ENCODE measurements at places on chromosomes 13 and 19. TPM values are rescaled to one million over a fixed set of nuclear protein-coding genes. Genes with fewer than 3 reads are reported as not detected.

BAX gene
- total RNA-seq = 23.3 TPM

KASH5 gene
- not detected for total RNA-seq

DZIP1 gene
- 16.9 TPM for total RNA-seq

UPK1A gene
- not detected for total RNA-seq

TMEM190 gene
- not detected for total RNA-seq

CYP4F2 gene
- not detected for total RNA-seq

DNA sequence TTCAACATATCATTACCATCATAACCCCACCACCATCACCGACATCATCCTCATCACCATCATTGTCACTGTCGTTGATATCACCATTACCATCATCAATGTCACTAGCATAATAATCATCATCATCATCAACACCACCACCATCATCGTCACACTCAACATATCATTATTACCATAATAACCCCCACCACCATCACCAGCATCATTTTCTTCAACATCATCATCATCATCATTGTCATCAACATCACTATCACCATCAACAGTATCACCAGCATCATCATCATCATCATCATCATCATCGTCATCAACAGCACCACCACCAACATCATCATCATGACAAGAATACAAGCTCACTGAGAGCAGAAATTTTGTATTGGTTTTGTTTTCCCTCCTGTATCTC is 83.8 kb downstream of the MBD3L1 start:
- DNase-seq = no peak
- no peak overlapping the region for H3K4me3 ChIP-seq
- no peak overlapping the region for H3K27ac ChIP-seq
- no peaks in the 10 kb centered on the region for H3K36me3 ChIP-seq

DNA sequence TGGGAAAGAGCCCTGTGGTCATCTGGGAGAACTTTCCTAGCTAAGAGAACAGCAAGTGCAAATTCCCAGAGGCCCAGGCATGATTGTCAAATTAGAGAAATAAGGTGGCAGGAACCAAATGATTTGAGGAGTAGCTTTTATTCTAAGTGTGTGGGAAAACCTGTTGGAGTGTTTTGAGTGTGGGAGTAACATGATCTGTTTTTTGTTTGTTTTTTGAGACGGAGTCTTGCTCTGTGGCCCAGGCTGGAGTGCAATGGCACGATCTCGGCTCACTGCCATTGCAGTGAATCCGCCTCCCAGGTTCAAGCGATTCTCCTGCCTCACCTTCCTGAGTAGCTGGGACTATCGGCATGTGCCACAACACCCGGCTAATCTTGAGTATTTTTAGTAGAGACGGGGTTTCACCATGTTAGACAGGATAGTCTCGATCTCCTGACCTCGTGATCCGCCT is 2.4 kb downstream of the SAE1 start:
- no peaks in the 10 kb centered on the region for H3K27me3 ChIP-seq
- no peak overlapping the region for H3K4me3 ChIP-seq
- peaks cover 5% of the 10 kb centered on the region for H3K36me3 ChIP-seq
- DNase-seq = no peak

DNA sequence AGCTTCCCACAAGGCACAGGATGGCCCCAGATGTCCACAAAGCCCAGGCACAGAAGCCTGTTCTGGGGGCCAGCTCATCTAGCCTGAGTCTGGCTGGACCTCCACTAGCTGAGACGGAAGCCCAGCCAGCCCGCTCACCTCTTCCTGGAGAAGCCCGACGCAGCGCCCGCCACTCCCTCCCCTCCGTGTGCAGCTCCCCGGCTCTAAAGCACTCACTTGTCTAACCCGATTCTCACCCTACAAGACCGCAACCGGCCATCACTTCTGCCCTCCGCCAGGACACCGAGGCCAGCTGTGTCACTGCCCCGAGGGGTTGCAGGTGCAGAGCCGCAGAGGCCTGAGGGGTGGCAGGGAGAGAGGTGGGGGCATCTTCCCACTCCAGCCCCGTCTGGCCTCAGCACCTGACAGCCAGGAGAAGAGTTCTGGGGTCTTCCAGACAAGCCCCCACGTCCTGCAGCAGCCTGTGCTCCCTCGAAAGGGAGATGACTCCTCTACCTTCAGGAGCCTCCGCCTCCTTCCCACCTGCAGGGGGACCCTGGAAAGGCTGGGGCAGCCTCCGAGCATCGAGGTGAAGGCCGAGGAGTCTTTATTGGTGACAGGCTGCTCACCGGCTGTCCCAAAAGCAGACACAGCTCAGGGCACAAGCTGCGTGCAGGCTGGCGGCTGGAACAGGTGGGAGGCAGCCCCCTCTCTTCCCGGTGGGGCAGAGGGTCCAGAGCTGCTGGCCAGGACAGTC is 5.9 kb upstream of the DIRAS1 start:
- DNase-seq = no peak
- H3K4me1 ChIP-seq = peaks cover 12% of the 10 kb centered on the region
- no peak overlapping the region for H3K27ac ChIP-seq
- no peaks in the 10 kb centered on the region for H3K36me3 ChIP-seq
- peaks cover 14% of the 10 kb centered on the region for H3K27me3 ChIP-seq
- no peak overlapping the region for H3K4me3 ChIP-seq

DNA sequence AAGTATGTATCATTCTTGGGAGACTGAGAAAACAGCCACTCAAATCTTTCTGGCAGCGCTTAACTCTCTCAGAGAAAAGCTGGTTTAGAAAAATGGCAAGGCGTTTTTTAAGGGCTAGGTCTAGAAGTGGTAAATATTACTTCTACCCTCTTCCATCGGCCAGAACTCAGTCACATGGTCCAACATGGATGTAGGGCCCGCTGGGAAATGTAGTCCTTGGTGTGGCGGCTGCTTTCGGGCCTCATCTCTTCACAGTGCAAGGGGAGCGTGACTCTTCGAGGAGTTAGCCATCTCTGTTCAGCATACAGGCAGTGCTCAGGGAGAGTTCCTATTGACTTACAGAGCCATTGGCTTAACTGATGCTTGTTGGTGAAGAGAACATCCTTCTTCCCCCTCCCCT is 6.3 kb downstream of the VSTM2B start:
- no peak overlapping the region for H3K27ac ChIP-seq
- no peak overlapping the region for H3K4me3 ChIP-seq
- H3K36me3 ChIP-seq = no peaks in the 10 kb centered on the region

- H3K4me1 ChIP-seq = no peaks in the 10 kb centered on the region
- H3K27me3 ChIP-seq = no peaks in the 10 kb centered on the region
- no peak for DNase-seq
- no peak overlapping the region for H3K27ac ChIP-seq
- H3K4me3 ChIP-seq = no peak overlapping the region
- H3K36me3 ChIP-seq = no peaks in the 10 kb centered on the region
These were observed 9.9 kb upstream of the LEUTX start for GRCh38 chr19:39768786-39769185.

DNA sequence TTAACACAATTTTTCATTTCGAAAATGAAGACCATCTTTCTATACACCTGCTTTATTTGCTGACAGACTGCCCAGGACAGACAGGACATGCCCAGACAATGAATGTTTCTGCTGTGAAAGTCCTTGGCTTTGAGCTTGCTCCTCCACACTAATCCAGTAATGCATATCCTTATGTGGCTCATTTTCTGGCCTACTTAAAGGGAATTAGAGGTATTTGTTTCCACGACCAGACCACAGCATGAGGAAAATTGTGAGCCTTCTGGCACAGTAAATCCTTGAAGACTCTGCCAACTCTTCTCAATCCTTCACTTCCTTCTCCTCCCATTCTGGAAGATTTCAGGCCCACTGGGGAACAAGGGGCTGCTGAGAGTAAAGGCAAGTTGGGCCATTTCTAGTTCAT is 25.7 kb downstream of the CCDC70 start:
- H3K4me1 ChIP-seq = no peaks in the 10 kb centered on the region
- DNase-seq = no peak
- peaks cover 20% of the 10 kb centered on the region for H3K27me3 ChIP-seq
- no peaks in the 10 kb centered on the region for H3K36me3 ChIP-seq
- no peak overlapping the region for H3K27ac ChIP-seq

DNA sequence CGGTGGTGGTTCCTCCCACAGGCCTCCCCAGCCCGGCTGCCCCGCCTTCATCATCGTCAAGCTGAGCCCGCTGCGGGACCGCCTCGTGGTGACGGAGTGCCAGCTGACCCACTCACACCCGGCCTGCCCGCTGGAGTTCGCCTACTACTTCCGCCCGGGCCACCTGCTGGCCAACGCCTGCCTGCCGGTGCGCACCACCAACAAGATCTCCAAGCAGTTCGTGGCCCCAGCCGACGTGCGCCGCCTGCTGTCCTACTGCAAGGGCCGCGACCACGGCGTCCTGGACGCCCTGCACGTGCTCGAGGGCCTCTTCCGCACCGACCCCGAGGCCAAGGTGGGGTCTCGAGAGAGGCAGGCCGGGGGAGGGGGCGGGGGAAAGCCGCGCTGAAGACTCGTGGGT is 12.0 kb downstream of the ZSWIM9 start:
- H3K36me3 ChIP-seq = peaks cover 16% of the 10 kb centered on the region
- H3K4me1 ChIP-seq = no peaks in the 10 kb centered on the region
- no peaks in the 10 kb centered on the region for H3K27me3 ChIP-seq
- no peak overlapping the region for H3K4me3 ChIP-seq
- no peak for DNase-seq

DNA sequence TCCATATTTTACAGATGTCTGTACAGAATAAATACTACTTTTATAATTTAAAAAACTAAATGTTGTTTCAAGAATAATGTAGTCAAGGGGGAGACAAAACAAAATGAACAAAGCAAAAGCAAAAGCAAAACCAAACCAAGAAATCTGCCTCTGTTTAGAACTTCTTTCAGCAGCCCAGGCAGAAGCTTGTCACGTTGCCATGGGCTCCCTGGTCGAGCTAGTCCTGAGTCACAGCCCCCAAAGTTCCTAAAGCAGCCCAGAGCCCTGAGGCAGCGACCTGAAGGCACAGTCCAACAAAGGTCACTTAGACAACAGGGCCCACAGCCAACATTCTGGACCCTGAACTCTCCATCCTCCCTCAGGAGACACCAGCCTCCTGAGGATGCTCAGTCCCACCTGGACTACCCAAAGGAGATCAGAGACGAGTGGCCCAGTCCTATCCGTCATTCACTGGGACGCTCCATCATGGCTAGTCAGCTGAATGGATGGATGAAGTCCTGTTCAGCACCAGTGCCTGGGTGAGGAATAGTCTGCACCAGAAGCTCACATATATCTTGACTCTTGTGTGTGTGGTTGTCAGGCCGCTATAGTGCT is 41.7 kb downstream of the SIAH3 start:
- no peak overlapping the region for H3K27ac ChIP-seq
- H3K4me1 ChIP-seq = no peaks in the 10 kb centered on the region
- no peak for DNase-seq
- no peak overlapping the region for H3K4me3 ChIP-seq

DNA sequence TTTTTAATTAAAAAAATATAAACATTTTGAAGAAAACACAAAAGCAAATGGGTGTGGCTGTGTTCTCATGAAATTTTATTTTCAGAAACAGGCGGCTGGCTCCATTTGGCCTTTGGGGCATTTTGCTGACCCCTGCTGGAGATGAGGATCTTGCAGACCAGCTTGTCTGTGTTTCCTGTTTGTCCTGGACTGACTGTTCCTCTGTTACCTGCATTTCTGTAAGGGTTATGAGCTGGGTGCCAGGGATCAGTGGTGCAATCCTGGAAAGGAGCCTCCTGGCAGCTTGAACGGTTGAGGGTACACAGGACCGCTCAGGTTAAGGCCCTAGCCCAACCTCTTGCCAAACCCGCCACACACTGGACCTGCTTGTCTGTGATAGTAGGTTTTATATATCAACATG is 49.9 kb downstream of the ZNF787 start:
- H3K4me3 ChIP-seq = no peak overlapping the region
- no peak for DNase-seq
- no peaks in the 10 kb centered on the region for H3K27me3 ChIP-seq
- H3K27ac ChIP-seq = no peak overlapping the region
- no peaks in the 10 kb centered on the region for H3K4me1 ChIP-seq
- H3K36me3 ChIP-seq = no peaks in the 10 kb centered on the region

- peak; percentile 63 for DNase-seq
- no peaks in the 10 kb centered on the region for H3K36me3 ChIP-seq
- H3K27ac ChIP-seq = no peak overlapping the region
- H3K27me3 ChIP-seq = no peaks in the 10 kb centered on the region
- no peaks in the 10 kb centered on the region for H3K4me1 ChIP-seq
- H3K4me3 ChIP-seq = no peak overlapping the region
These were observed 607.6 kb downstream of the FGF9 start for GRCh38 chr13:22278336-22278929.

DNA sequence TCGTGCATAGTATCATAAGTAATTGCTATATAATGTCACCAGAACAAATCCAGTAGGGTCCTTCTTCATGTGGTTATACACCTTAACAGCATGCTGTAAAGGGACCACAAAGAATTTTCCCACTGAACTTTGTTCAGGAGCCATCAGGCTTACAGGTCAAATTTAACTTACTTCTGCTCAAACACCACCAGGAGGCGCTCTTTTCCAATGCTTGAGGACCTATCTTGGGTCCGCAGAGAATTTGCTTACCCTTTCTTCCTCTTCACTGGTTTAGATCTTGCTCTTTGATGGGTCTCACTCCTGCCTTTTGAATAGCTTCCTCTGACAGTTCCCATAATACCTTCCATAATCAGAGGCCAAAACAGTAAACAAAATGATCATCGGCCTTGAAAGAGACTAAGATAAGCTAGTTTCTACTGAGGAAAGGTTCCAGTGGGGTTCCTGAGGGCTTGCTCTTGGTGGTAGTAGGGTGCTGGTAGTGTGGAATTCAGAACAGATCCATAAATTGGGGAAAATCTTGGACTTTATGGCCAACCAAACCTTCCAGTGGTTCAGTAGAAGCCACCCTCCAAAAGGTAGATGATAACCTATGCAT is 37.4 kb downstream of the SCGB2B2 start:
- H3K36me3 ChIP-seq = no peaks in the 10 kb centered on the region
- peak; percentile 72 for DNase-seq
- H3K4me1 ChIP-seq = no peaks in the 10 kb centered on the region
- no peak overlapping the region for H3K27ac ChIP-seq
- no peak overlapping the region for H3K4me3 ChIP-seq
- H3K27me3 ChIP-seq = no peaks in the 10 kb centered on the region

DNA sequence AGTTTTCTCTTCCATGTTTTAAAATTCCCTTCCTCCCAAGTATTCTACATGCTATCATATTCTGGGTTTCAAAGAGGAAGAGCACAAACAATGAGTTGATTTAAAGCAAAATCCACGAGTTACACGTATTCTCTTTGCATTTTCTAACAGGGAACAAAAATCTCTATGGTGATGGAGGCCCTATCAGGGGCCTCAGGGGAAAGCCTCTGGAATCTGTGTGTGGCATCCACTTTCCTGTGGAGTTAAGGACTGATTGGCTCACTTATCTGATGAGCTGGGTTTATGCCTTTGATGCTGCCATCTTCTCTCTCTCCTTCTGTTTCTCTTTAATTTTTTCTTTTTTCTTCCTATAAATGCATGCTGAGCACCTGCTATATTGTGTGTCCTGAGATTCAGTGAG is 14.8 kb downstream of the OLFM4 start:
- H3K36me3 ChIP-seq = no peaks in the 10 kb centered on the region
- no peak for DNase-seq
- H3K27ac ChIP-seq = no peak overlapping the region
- no peaks in the 10 kb centered on the region for H3K4me1 ChIP-seq
- H3K27me3 ChIP-seq = no peaks in the 10 kb centered on the region

GRCh38 chr19:50568728-50569698 is 778 bp upstream of the LRRC4B start:
- peaks cover 42% of the 10 kb centered on the region for H3K27me3 ChIP-seq
- no peak for DNase-seq
- no peak overlapping the region for H3K4me3 ChIP-seq
- no peaks in the 10 kb centered on the region for H3K36me3 ChIP-seq
- H3K4me1 ChIP-seq = no peaks in the 10 kb centered on the region

All from IMR-90 (cell line).